ENCODE measurements at places on chromosomes 4 and X.
A peak's percentile ranks its signal among the peaks of the same experiment; 100 is the strongest.

DNA sequence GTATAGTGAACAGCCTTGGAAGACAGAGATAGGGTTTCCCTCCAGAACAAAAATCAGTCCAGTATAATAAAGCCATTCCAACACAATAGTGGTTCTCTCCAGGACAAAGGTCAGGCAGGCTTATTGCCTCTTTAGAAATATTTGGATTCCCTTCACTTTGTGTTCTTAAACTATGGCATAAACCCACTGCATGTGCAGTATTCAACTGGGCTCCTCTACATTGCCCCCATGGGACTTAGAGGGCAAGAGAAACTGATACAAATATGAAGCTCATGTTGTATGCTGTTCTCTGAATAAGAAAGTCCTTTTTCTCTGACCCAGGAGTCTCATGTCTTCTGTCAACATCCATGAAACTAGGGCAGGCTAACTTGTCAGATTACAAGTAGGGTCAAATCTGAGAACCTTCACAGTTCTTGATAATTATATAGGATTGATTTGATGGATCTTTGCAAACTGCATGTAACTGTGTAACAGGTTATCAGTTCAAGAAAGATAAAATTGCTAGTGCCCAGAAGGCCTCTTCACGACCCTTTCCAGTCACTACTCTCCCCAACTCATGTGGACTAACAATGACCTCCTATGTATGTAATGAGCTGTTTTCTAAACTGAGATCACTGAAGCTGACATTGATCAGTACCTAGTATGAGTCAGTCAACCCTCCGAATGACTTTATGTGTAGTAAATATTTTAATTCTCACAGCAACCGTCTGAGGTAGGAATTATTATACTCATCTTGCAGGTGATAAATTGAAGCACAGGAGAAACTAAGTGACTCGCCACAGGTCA is 31.9 kb upstream of the FAM9C start:
- no peak for DNase-seq

DNA sequence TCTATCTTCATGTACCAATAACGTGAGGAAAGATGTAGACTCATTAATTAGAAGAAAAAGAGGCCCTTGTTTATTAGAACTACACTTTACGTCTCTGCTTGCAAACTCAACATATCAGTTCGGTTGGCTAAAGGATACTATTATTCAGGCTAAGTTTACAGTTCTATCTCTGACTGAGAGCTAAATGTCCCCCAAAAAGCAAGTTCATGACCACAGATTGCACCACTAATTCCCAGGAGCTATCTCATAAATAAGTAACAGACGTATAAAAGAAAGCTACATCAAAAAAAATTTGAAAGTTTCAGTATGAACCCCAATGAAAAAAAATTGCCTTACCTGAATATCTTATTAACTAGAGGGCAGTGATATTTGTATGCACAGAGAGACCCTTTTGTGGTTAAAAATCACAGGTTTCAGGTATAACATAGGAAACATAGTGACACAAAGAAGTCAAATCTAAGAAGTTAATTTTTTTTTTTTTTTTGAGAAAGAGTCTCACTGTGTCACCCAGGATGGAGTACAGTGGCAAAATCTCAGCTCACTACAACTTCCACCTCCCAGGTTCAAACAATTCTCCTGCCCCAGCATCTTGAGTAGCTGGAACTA is 128.9 kb downstream of the MAB21L2 start:
- DNase-seq: no peak

DNA sequence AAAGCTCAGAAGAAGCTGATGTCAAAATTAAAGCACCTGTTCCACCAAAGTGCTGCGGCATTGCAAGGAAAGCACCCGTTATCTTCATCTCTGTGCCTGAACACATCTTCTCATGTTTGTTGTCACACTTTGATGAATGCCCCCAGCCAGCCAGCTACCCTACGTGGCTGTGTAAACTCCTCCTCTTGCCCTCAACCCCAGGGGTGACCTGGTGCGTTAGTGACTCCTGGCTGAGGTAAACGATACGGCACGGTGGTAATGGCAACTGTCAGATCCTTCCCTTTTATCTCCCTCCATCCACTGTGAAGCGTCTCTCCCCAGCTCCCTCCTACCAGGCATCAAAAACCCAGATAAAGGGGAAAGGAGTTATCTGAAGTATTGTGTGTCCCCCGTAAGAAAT is 90.6 kb upstream of the WWC2 start:
- no peak for DNase-seq

GRCh38 chr4:113921089-113921794 is 58.2 kb downstream of the ARSJ start:
- no peak for DNase-seq

DNA sequence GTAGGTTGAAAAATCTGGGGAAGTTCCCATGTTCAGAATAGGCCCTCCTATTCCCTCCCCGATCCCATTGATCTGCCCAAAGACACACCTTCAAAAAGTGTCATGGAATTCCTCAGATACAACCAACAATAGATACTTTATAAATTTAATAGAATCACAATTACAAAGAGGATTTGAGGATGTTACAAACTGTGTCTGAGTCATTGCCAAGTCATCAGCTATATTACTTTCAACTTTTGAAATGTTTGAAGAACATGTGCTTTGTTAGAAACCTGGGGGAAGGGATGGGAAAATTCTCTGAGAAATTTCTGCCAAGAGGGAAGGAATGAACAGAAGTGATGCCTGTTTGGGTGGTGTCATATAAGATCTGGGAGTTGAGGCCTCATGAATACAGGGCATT is 46.7 kb downstream of the KCNIP4 start:
- peak; percentile 61 for DNase-seq

DNA sequence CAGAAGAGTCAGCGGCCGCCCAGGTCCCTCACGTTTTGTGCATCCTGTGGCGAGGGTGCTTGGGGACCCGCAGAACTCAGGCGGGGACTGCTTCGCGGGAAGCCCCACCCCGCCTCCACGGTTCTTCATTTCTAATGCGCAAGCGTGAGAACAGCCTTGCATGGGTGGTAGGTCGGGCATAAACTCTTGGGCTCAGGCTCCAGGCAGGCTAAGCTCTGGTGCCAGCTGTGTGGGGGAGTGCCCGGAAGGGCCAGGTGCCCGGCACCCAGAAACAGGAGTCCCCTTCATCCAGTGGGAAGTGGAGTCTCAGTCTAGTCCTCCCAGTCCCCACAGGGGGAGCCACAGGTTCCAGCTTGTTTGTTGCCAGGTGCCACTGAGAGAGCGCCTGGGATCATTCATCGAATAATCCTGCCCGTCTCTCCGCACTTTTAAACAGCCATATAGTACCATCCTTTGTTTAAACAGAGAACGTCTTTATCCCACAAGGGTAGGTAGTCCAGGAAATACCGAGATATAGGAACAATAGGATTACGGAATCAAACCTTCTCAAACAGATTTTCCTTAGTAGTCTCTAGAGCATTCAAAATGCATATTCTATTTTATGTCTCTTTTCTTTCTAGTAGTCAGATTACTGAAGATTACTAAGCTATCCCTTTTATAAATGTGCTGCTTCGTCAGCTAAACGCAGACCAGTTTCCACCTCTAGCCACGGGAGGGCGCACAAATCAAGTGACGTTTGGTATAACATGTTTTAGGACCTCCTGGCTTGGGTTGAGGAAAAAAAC is 12.7 kb upstream of the RBBP7 start:
- DNase-seq: peak; percentile 72

DNA sequence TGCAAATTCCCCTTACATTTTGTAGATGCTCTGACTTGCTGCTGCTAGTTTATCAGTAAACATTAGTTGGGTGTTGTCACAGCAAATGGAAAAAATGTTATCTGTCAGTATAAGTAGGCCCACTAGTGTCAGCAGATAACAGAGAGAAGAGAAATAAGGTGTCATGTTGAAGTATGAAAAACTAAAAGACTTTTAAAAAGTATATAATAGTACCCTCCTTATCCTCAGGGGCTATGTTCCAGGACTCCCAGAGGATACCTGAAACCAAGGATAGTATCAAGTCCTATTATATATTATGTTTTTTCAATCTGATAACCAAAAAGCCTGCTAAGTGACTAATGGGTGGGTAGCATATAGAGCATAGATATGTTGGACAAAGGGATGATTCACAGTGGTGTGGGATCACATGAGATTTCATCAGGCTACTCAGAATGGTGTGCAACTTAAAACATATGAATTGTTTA is 11.6 kb upstream of the BMP2K start:
- peak; percentile 23 for DNase-seq

DNA sequence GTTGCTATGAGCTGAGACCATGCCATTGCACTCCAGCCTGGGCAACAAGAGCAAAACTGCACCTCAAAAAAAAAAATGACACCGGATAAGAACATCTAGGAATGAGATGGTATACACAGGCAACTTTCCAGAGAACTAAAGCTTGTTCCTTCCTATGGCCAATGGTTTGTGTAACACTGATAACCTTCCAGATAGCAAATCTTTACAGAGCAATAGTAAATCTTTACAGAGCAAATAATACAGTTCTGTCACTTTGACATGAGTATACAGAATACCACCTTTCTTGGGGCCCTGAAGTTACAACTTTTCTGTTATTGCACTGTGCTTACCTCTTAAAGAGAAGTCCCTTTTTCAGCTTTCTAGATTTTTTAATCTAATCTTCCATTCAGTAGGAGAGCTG is 91.6 kb downstream of the CD99L2 start:
- DNase-seq: no peak

GRCh38 chr4:10671366-10671765 is 13.2 kb downstream of the CLNK start:
- DNase-seq: no peak

DNA sequence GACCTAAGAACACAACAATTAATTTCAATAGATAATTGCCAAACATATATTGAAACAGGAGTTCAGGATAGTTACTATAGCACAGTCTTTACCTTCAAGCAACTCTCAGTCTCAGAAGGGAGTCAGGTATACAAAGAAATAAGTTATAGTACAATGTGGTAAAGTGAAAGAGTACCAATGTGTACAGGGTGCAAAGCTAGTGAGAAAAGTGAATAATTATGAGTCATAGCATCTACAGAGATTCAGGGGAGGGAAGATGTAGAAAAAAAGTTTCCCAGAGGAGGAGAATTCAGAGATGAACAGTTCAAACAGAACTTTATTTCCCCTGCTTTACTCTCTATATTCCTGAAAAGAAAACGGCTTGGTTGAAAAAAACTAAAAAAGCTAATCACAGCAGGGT is 22.7 kb upstream of the DKK2 start:
- DNase-seq: peak; percentile 38

- no peak for DNase-seq
These were observed 54.5 kb downstream of the TRIM2 start for GRCh38 chr4:153258750-153259149.

- DNase-seq: no peak
These were observed 467.7 kb downstream of the NKX6-1 start for GRCh38 chr4:84031401-84031800.

GRCh38 chr4:147809211-147809610 is 77.3 kb downstream of the ARHGAP10 start:
- DNase-seq: no peak

DNA sequence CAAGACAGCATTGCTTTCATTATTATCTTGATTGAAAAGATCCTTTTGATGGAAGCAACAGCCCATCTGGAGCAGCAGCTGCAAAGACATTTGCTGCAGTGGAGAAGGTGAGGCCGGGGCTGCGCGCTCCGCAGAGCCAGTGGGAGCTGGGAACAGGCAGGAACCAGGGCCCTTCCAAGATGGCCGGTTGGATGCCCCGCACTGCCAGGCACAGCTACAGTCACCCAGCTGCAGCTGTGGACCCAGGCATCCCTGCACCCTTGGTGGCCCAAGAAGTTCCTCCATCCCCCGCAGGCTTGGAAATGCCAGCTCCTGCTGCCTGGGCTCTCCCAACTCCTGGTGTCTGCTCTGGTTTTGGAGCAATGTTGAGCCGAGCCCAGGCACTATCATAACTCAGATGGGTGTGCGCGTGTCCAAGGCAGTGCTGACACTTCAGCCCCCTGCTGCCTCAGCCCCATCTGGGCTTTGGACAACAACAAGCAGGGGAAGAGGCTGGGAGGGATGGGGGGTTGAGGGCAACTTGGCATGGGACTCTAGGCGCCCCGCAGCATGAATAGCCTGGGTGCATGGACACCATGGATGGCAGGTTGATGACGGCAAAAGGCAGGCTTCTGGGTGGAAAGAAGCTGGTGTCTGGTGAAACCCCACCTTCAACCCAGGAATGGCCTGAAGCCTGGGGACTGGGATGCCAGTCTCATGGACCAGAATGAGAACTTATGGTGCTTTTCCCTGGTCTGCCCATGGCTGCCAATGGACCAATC is 371.8 kb downstream of the FSTL5 start:
- DNase-seq: no peak

GRCh38 chr4:72300126-72300525 is 268.3 kb downstream of the NPFFR2 start:
- no peak for DNase-seq

DNA sequence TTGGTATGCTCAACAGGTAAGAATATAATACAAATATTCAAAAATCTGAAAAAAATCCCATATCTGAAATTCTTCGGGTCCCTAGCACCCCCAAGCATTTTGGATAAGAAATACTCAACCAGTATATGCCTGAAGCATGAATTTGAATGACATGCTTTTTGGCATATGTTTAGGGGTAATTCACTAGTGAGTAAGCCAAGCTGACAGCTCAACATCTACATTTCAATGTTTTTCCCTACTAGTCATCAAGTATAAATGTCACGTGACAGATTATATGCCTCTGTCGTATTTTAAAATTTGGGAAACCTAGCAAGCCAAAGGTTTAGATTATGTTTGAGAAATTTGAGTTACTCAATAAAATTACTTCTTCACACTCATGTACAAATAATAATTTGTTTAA is 125.1 kb downstream of the FGF16 start:
- peak; percentile 30 for DNase-seq

DNA sequence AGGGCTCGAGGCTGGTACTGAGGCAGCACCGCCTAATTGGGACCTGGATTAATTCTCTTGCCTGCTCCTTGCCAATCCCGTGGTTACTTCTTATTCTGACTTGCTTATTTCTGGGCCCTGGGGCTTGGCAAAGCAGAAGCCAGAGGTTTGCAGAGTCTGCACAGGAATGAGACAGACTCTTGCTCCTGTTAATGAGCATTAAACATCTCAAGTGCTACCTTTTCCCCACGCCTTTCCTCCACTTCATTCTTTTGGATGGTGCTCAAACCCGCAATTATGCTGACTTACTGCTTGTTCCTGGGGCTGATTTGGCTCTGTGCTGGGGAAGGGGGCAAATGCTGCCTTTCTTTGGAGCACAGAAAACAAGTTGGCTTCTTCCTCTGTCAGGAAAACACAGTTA is 16.5 kb upstream of the STOX2 start:
- DNase-seq: no peak

DNA sequence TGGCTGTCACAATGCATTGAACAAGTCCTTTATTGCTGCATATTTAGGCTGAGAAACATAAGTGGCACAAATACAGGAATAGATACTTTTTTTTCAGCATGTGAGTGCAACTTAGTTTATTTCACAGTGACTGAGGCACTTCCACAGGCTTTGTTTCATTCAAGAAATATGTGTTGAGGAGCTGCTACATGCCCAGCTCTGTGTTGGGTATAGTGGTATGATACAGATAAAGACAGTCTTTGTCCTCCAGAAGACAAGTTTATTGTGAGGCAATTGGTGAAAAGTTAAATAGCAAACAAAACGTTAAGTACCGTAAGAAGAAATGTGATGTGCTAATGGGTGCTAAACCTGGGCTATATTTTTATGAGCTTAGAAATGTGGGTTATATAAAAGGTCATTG is 186.4 kb downstream of the SPRY1 start:
- DNase-seq: no peak

All from MCF 10A (cell line).